ENCODE measurements at places on chromosomes 7 and 10.

- no peak for DNase-seq
Measured at GRCh38 chr10:124917428-124918190, 24.3 kb upstream of the ZRANB1 start.

GRCh38 chr10:103443475-103444185 is 8.5 kb downstream of the CALHM2 start:
- DNase-seq, result no peak

- DNase-seq, result no peak
Measured at GRCh38 chr7:127245002-127245401, 7.7 kb downstream of the GRM8 start.

DNA sequence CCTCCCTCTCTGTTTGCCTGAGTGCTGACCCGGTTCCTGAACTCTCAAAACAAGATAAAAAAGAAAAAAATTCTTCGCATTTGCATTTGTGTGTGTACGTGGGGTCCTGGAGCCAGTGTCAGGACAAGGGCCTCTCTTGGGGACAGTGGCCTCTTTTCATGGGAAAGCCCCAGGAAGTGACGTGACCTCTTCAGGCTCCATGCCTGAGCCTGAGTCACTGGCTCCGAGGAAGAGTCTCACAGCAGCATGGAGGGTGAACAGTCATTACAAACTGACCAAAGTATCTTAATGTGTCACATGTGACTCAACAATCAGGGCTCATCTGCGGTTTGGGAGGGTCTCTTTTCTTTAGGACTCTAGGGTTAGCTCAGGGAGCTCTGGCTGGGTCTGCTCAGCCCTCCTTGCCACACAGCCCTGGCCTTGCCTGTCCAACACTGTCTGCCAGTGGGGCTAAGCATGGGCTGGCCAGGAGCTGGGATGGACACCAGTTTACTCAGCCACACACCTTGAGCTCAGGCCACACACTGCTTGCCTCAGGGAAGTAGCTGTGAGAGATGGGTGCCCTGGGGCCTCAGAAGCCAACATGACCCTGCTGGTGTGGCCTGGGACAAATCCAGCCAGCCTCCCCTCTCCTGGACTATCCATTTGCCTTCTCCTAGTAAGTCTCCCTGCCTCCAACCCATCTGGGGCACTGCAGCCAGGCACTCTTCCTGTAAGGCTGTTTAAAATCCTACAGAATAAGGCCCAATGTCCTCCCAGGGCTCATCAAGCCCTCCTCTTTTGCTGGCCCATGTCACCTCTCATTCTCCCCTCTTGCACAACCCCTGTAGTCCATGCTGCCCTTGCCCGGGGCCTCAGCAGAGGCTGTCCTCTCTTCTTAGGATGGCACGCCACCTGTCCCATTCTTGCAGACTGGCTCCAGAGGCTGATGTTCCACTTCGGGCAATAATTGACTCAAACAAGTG is 10.5 kb downstream of the TMEM273 start:
- DNase-seq, result no peak

DNA sequence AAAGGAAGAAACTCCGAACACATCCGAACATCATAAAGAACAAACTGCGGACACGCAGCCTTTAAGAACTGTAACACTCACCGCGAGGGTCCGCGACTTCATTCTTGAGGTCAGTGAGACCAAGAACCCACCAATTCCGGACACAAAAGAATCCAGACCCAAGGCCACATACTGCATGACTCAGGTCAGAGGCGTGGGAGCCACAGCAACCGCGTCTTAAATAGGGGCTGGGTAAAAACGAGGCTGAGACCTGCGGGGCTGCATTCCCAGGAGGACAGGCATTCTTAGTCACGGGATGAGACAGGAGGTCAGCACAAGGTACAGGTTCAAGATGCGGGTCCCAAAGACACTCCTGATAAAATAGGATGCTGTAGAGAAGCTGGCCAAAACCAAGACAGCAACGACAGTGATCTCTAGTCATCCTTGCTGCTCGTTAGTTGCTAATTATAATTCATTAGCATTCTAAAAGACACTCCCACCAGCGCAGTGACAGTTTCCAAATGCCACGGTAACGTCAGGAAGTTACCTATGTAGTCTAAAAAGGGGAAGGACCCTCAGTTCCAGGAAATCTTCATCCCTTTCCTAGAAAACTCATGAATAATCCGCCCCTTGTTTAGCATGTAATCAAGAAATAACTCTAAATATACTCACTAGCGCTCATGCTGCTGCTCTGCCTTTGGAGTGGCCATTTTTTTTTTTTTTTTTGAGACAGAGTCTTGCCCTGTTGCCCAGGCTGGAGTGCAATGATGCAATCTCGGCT is 19.3 kb downstream of the AP5Z1 start:
- DNase-seq, result no peak

DNA sequence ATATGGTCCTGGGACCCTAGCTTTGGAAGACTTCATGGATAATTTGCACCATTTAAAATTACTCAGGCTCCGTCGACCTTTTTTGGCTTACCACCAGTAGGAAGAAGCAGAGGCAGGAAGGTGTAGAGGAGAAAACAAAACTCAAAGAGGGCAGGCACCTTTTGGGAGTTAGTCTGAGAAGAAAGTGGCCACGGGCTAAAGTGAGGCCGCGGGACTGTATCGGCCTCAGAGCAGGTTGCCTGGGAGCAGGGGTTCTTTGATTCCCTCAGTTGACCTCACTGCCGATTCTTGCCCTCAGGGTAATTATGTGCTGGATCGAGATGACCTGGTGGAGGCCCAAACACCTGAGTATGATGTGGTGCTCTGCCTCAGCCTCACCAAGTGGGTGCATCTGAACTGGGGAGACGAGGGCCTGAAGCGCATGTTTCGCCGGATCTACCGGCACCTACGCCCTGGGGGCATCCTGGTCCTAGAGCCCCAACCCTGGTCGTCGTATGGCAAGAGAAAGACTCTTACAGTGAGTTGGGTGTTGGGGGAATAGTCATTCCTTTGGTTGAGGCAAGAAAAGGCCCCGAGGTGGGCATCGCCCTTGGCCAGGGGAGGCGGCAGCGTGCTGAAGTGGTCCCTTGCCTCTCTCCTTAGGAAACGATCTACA is 3.1 kb downstream of the MEPCE start:
- DNase-seq, result no peak

GRCh38 chr10:43196131-43196980 is 58.1 kb downstream of the CSGALNACT2 start:
- no peak for DNase-seq

DNA sequence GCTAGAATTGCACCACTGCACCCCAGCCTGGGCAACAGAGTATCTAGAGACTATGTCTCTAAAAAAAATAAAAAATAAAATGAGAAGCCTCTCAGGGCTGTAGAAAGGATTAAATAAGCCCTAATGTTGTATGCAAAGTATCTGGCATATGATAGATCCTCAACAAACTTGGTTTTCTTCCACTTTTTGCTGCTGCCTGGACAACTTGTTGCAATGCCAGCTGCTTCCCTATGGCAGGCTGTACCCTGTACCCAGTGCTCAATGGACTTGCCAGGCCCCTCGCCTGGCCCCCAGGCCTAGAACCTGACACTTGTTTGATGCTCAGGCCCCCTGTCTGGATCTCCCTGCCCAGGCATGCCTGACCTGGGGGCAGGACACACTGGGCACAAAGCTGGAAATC is 28.5 kb upstream of the CDH23 start:
- DNase-seq, result no peak

GRCh38 chr7:55474944-55475854 is 97.1 kb downstream of the VOPP1 start:
- DNase-seq, result no peak

GRCh38 chr10:12214763-12215218 is 18.8 kb downstream of the CDC123 start:
- no peak for DNase-seq

DNA sequence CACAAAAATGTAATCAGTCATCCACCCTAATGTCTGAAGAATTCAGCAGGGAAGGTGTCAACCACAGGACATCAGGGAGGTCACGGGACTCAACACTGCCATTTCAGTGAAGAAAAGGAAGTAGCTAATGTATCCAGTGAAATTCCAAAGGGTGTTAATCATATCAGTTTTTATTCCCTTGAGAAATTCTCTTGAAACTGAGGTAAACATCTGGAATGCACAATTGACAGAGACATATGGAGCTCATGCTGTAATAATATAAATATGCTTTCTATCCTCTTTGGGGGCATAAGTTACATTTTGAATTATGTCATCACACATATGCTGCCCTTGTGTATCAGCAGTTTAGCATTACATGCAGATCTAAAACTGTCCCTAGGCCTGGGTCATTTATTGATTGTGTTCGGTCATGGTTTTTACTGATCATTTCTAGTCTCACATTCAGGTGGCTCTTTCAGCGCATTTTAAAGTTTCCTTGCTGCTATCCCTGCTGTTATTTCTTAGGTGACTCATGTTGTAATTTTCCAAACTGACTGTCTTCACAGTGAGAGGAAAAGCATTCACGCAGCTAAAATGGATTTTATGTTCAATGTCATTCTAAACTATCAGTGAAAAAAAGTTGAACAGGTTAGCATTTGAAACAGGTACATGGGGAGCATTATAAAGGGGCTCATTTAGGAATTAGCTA is 273.9 kb downstream of the TSPAN12 start:
- no peak for DNase-seq

- DNase-seq, result no peak
Measured at GRCh38 chr10:8349610-8350249, 295.2 kb downstream of the GATA3 start.

DNA sequence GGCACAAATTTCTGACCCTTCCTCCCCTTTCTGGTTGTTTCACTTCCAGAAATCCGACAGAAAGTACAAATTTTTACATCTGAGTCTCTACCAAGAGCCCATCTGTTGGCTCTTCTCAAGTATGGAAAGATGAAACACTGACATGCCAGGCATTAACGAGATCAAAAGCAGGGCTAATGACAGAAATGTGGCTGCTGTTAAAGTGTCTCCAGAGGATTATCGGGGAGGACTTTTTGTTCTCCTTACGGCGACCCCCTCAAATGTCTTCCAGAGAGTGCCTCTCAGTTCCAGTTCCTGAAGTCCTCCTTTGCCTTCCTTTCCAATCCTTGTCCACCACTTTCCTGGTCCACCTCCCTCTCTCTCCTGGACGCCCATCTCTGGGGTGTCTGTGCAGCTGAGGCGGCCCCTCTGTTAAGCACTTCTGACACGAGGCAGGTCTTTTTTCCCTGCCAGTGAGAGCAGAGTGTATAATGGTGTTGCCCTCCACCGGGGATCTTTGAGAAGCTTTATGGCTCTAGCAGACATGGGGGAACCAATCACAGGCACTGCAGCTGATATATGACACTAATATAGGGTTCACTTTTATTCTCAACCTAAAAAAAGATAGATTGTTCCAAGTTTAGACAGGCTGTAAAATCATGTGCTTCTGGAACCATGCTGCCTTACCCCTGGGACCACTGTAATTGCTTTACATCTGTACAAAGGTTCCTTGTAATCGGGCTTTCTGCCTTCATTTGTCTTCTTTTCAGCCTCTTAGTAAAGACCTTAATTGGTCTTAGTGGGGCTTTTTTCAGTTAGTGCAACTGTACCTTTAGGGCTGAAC is 757.1 kb downstream of the AUTS2 start:
- DNase-seq, result no peak

GRCh38 chr10:29861811-29862505 is 197.4 kb downstream of the JCAD start:
- DNase-seq, result no peak

GRCh38 chr10:86267286-86268195 is 99.1 kb downstream of the GRID1 start:
- no peak for DNase-seq

DNA sequence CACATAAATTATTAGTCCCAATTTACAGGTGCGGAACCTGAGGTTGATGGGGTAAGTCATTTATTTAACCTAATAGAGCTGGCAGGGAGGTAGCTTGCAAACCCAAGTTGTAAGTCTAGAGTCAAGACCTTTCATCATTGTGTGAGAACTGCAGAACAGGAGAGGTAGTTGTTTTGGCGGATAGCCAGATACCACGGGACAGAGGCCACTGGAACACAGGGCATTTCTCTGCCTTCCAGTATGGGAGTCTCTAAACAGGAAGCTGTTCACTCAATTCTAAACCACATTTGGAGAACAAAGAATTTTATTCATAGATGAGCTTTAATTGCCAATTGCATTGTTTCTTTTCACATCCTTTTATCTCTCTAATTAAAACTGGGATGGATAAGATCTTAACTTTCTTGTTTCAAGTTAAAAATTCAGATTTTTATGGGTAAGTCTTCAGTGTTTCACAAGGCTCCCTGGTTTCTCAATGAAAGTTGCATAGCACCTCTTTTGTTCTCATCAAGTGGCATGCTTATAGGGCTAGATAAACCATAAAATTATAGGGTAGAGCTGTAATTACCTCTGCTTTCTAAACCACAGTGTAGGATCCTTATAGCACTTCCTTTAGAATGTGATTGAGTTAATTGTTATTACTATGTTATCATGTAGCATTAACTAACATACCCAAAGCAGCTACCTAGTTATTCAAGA is 489.0 kb downstream of the GATA3 start:
- no peak for DNase-seq

DNA sequence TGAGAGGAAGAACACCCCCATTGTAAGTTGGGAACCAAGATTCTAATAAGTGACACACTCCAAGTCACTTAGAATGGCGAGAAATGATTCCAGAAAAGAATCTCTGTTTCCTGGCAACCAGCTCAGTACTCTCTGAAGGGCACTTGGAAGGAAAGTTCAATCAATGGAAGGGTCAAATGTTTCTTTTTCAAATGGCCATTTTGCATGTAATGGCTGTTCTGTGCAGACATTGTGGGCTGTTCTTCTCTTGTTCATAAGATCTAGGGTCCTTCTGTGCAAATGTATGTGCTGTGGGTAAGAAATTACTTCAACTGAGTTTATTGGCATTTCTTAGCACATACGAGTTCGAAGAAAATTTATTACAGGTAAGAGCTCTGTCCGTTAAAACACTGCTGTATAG is 145.3 kb downstream of the EVX1 start:
- DNase-seq, result no peak

- no peak for DNase-seq
Measured at GRCh38 chr10:128922172-128922571, 544.9 kb upstream of the MGMT start.

DNA sequence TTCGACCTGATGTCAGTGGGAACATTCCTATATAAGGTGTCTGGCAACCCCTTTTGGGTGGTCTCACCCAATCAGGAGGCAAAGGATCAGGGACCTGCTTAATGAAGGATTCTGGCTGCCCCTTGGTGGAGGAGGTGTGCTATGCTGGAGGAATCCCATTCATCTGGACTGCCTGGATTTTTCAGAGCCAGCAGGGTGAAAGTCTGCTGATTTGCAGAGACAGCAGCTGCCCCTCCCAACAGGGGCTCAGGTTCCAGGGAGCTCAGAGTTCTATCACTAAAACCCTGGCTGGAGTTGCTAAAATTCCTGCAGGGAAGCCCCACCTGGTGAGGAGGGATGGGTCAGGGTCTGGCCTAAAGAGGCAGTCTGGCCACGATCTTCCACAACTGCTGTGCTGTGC is 398.5 kb upstream of the CNTNAP2 start:
- DNase-seq, result no peak

GRCh38 chr7:92904244-92905131 is 68.1 kb upstream of the CDK6 start:
- peak; percentile 55 for DNase-seq

DNA sequence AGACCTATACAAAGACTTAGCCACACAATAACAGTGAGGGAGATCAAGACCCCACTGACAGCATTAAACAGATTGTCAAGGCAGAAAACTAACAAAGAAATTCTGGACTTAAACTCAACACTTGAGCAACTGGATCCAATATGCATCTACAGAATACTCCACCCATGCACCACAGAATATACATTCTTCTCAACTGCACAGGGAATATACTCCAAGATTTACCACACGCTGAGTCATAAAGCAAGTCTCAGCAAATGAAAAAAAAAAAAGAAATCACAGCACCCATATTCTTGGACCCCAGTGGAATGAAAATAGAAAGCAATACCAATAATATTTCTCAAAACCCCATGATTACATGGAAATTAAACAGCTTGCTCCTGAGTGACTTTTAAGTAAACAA is 680.2 kb downstream of the PCDH15 start:
- DNase-seq, result no peak
